Stimulated activated CD8-positive, alpha-beta memory T cell treated with anti-CD3 and anti-CD28 coated beads, Interleukin-4, amount 100 ng/mL, for 48 hours (primary cell): ENCODE measurements at places on chromosomes 4 and X.
A peak's percentile ranks its signal among the peaks of the same experiment; 100 is the strongest.

GRCh38 chr4:100493756-100494155 is 24.1 kb downstream of the EMCN start:
- no peak for DNase-seq

DNA sequence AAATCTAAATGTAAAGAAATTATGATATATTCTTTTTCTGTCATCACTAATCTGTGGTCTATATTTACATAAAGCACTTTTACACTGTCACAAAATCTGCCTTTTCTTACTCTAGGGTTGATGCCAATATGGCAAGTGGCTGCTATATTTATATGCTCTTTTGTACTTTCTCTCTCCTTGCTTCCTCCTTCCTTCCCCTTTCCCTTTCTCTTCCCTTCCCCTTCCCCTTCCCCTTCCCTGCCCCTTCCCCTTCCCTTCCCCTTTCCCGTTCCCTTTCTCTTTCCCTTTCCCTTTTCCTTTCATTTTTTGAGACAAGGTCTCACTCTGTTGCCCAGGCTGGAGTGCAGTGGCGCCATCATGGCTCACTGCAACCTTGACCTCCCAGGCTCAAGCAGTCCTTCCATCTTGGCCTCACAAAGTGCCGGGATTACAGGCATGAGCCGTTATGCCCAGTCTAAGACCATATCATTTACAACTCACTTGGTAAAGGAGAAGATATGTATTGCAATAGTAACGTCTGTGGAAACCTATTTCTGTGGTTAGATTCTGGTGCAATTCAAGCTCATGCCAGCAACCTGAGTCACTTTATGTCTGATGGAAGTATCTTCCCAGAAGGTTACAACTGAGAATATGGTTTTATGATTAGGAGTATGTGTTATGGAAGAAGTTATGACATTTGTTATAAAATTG is 13.9 kb upstream of the PLAC8 start:
- DNase-seq = no peak

- DNase-seq = peak; percentile 45
Observed at GRCh38 chrX:65596270-65597034, 61.9 kb upstream of the LAS1L start.

GRCh38 chr4:46505131-46505530 is 115.2 kb upstream of the GABRA2 start:
- no peak for DNase-seq

- DNase-seq = no peak
Observed at GRCh38 chrX:142999199-142999701, 26.5 kb upstream of the SPANXN4 start.

- no peak for DNase-seq
Observed at GRCh38 chr4:26139310-26139924, 181.4 kb upstream of the RBPJ start.

GRCh38 chrX:2609431-2610238 is 81.5 kb upstream of the CD99 start:
- DNase-seq = no peak

DNA sequence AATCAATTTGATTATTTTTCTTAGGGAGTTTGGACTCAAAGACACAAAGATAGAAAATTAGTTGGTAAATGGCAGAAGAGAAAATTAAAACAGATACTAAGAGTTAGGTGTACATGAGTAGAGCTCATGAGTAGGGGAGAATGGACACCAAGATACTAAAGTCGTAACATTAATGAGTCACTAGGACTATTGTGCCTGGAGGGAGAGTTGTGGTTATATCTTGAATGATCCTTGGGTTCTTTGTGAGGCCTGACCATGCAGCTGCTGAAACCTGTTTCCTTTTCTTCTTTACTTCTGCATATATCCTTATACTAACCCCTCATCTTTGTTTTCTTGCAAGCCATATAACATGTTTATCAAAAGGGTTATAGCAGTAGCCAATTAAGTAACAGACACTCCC is 532.8 kb downstream of the RPA4 start:
- no peak for DNase-seq

GRCh38 chr4:78038704-78039103 is 18.4 kb upstream of the FRAS1 start:
- DNase-seq = no peak
